CD4-positive, alpha-beta T cell treated with Interferon alpha-2 for 1 hour (primary cell): ENCODE measurements at places on chromosomes 12 and 14.

DNA sequence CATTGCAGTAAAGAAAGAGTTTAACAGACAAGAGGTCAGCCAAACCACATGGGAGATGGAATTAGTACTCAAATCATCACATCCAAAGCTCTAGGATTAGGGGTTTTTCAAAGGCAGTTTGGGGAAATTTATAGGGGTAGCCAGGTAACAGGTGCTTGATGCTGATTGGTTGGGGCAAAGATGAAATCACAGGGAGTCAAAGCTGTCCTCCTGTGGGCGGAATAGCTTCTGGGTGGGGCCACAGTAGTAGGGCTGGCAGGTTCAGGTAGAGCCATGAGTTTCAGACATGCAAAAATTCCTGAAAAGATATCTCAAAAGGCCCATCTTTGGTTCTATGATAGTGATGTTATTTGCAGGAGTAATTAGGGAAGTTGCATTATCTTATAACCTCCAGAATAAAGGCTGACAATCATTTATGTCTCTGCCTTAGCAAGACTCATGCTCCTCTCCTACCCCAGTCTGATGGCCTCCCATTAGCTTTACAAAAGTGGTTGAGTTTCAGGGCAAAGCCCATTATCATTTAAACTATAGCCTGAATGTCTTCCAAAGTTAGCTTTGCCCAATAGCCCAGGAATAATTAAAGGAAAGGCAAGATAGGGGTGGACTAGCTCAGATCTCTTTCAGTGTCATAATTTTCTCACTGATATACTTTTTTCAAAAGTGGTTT, 42.1 kb upstream of the CNTN1 start:
- DNase-seq, result no peak

DNA sequence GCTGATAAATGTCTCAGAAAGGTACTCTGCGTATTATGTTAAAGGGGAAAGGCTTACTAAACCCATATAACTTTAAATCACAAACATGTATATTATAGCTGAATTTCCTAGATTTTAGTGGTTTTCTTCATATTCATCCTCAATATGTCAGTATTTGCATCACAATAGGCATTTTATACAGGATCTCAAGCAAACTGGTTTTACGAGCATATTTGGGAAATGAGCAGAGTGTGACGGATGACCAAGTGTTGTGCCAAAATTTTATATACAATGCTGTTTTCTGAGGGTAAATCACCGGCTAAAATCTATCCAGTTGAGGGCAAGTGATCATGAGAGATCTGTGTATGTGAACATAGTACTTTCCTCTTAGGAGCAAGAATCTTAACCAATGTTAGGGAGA, 8.4 kb downstream of the CPM start:
- no peak for DNase-seq

DNA sequence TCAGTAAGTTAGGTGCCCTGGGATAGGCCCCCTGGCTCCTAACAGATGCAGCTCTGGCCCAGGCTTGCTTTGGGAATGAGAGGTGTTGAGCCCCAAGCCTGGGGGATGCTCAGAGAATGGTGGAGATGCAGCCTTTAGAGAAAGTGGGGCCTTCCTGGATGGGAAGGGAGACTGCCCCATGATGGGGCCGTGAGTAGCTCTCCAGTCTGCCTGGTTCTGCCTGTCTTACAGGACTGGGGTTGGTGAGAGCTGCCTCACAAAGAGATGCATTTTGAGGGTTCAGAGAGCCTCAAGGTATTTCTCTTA, 523 bp upstream of the VRTN start:
- no peak for DNase-seq

GRCh38 chr14:68285421-68286179, 466.0 kb downstream of the RAD51B start:
- DNase-seq, result peak; percentile 76

GRCh38 chr14:50667684-50667995, 466 bp downstream of the SAV1 start:
- DNase-seq, result peak; percentile 38

GRCh38 chr14:71521238-71522135, 410.7 kb upstream of the RGS6 start:
- DNase-seq, result no peak

- no peak for DNase-seq
Measured at GRCh38 chr12:62128175-62128975, 131.8 kb upstream of the USP15 start.

- no peak for DNase-seq
Measured at GRCh38 chr14:60645126-60645741, 4.0 kb downstream of the SIX1 start.

GRCh38 chr14:19878029-19878642, 3.2 kb downstream of the OR4K2 start:
- DNase-seq, result peak; percentile 15

- DNase-seq, result no peak
Measured at GRCh38 chr14:78608998-78609787, 439.0 kb downstream of the NRXN3 start.

- no peak for DNase-seq
Measured at GRCh38 chr14:101330416-101331140, 230.7 kb upstream of the DIO3 start.

DNA sequence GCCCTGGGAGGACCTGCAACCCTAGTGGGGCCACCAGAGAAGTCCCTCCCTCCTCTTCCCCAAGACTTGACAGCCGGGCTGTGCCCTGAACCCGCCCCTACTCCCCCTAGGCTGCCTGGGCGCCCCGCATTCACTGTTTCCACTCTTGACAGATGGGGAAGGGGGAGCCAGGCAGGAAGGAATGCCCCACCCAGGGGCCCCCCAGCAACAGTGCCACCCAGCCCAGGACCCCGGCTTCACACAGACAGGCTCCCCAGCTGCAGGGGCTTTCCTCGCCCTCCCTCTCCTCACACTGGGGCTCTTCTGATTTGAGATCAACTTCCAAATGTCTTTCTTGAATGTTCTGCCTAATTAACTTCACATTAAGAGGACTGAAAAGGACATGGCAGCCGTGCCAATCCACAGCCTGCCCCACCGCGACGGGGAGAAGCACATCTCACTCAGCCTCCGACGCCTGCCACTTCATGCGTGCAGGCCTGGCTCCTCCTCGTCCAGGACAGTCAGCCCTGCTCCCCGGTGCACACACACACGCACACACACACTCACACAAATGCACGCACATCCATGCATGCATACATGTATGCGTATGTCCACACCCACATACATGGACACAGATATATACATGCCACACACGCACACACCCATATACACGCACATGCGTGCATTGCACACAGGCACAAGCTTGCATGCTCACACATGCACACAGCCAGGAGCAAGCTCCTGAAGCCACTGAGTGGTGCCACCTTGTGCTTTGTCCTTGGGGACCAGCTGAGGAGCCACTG, 19.6 kb upstream of the C14orf180 start:
- DNase-seq, result no peak

- no peak for DNase-seq
Measured at GRCh38 chr14:92263681-92264080, 59.3 kb upstream of the SLC24A4 start.

GRCh38 chr14:22551605-22551997, 37.4 kb downstream of the DAD1 start:
- peak; percentile 30 for DNase-seq

DNA sequence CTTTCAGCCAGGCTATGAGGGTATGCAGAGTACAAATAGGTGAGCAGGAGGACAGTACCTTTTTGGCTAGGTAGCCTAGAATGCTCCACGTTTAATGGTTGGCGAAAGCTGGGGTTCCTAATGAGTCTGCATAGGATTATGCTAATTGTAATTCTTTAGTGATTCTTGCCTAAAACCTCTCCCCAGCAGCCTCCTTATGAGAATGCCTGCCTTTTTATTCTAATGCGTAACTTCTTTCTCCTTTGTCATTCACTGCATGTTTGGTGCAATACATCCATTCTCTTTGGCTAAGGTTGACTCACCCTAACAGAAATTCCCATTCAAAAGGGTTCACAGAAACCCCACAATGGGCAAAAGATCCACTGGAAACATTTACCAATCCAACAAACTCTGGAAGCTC, 752.2 kb downstream of the FSCB start:
- DNase-seq, result no peak

- DNase-seq, result no peak
Measured at GRCh38 chr14:90513161-90514014, 116.6 kb downstream of the CALM1 start.

DNA sequence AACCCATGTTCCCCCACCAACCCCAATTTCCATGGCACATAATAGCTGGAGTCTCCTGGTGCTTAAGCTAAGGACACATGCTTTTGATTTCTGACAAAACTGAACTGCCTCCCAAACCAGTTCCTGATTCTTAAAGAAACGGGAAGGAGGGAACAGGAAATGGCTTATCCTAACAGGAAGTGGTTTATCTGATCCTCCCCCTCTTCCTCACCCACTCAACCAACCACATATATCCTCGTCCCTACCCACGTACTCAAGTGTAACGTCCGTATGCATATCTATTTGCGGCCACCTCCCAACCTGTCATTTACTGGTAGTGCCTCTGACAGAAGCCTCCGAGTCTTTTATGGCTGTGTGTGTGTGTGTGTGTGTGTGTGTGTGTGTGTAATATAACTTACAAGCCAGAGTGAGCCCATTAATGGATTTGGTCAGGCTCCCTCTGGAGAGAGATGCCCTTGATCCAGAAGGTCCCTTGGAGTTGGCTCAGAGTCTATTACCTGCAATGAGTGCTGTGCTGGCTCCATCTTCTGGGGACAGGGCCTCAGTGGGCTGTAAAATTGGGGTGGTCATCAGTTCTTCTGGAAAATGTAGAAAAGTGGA, 7.7 kb downstream of the DAZAP2 start:
- peak; percentile 75 for DNase-seq
